ENCODE measurements at places on chromosomes 7 and 10. TPM values are rescaled to one million over a fixed set of nuclear protein-coding genes. Genes with fewer than 3 reads are reported as not detected.

The SAP25 gene
- total RNA-seq: not detected

The MALRD1 gene
- not detected for total RNA-seq

The C7orf33 gene
- total RNA-seq: not detected

The FGFBP3 gene
- total RNA-seq: 0.28 TPM

The ZNF12 gene
- total RNA-seq: 12.4 TPM

The WASL gene
- 14.0 TPM for total RNA-seq

The PRKAR2B gene
- 84.7 TPM for total RNA-seq

The NEUROG3 gene
- not detected for total RNA-seq

The GLRX3 gene
- total RNA-seq: 109 TPM

The FKBP6 gene
- not detected for total RNA-seq

The HOXA6 gene
- total RNA-seq: 0.42 TPM

The CLIP2 gene
- total RNA-seq: 28.0 TPM

The GHRHR gene
- total RNA-seq: not detected

The IDI2 gene
- total RNA-seq: not detected

The ABCC2 gene
- 0.99 TPM for total RNA-seq

The PRRT4 gene
- total RNA-seq: not detected

The BBS9 gene
- 12.8 TPM for total RNA-seq

The DPCD gene
- 25.7 TPM for total RNA-seq

The CALHM1 gene
- not detected for total RNA-seq

The DOCK1 gene
- total RNA-seq: 74.0 TPM

The GIMAP7 gene
- 72.0 TPM for total RNA-seq

The SPDYE2B gene
- total RNA-seq: not detected

The ENTPD1 gene
- 5.7 TPM for total RNA-seq

The CDNF gene
- 0.11 TPM for total RNA-seq

The ARMC3 gene
- total RNA-seq: not detected

The ZSCAN25 gene
- 12.5 TPM for total RNA-seq

The CDHR3 gene
- 1.4 TPM for total RNA-seq

The STAMBPL1 gene
- 6.4 TPM for total RNA-seq

The DIP2C gene
- 5.1 TPM for total RNA-seq

The NEURL1 gene
- 0.11 TPM for total RNA-seq

The TAS2R5 gene
- total RNA-seq: 0.53 TPM

The PIP gene
- not detected for total RNA-seq

The SFRP4 gene
- 0.04 TPM for total RNA-seq

The NRP1 gene
- 316 TPM for total RNA-seq

The GPNMB gene
- total RNA-seq: 0.59 TPM

Measured in pulmonary artery endothelial cell (primary cell).